ENCODE measurements at places on chromosomes 7 and 10. TPM values are rescaled to one million over a fixed set of nuclear protein-coding genes. Genes with fewer than 3 reads are reported as not detected.

TEX47 gene
- total RNA-seq, result not detected

LRRC4 gene
- 1.3 TPM for total RNA-seq

GNAT3 gene
- not detected for total RNA-seq

CCDC3 gene
- 82.5 TPM for total RNA-seq

HOXA11 gene
- total RNA-seq, result 1.7 TPM

SBDS gene
- 456 TPM for total RNA-seq

PLXDC2 gene
- 16.2 TPM for total RNA-seq

FAM25A gene
- total RNA-seq, result not detected

CTAGE4 gene
- total RNA-seq, result not detected

TUBB8 gene
- total RNA-seq, result not detected

PNLIP gene
- total RNA-seq, result not detected

CWF19L1 gene
- 14.2 TPM for total RNA-seq

NRF1 gene
- 15.1 TPM for total RNA-seq

COL17A1 gene
- 0.03 TPM for total RNA-seq

KNDC1 gene
- total RNA-seq, result not detected

DPYSL4 gene
- total RNA-seq, result 22.3 TPM

CLRN3 gene
- not detected for total RNA-seq

CCL26 gene
- not detected for total RNA-seq

OR9A2 gene
- total RNA-seq, result not detected

LIPF gene
- total RNA-seq, result 1.7 TPM

SPDYE5 gene
- not detected for total RNA-seq

HOXA13 gene
- 0.26 TPM for total RNA-seq

TMEM225B gene
- total RNA-seq, result 1.4 TPM

STEAP2 gene
- 6.9 TPM for total RNA-seq

TEX36 gene
- not detected for total RNA-seq

ANXA8 gene
- not detected for total RNA-seq

ANKRD7 gene
- total RNA-seq, result 2.8 TPM

ANKRD61 gene
- 0.35 TPM for total RNA-seq

ACTA2 gene
- 1,010 TPM for total RNA-seq

SLC26A4 gene
- total RNA-seq, result 3.1 TPM

COL13A1 gene
- 17.3 TPM for total RNA-seq

ALOX5 gene
- total RNA-seq, result not detected

CACNA2D1 gene
- 261 TPM for total RNA-seq

PI4K2A gene
- total RNA-seq, result 33.7 TPM

ACBD7 gene
- 0.42 TPM for total RNA-seq

MALRD1 gene
- not detected for total RNA-seq

ITPRID1 gene
- not detected for total RNA-seq

NEUROG3 gene
- total RNA-seq, result not detected

IDE gene
- total RNA-seq, result 28.6 TPM

COBL gene
- total RNA-seq, result 52.6 TPM

ZNF679 gene
- total RNA-seq, result not detected

HSPA12A gene
- 5.4 TPM for total RNA-seq

Data from myocyte (in vitro differentiated cells).